Activated CD4-positive, alpha-beta T cell treated with anti-CD3 and anti-CD28 coated beads, Interleukin-2, amount 10 ng/mL, durations not matched to agents 7 days and 5 days (primary cell): ENCODE measurements at places on chromosomes 5 and 9.

DNA sequence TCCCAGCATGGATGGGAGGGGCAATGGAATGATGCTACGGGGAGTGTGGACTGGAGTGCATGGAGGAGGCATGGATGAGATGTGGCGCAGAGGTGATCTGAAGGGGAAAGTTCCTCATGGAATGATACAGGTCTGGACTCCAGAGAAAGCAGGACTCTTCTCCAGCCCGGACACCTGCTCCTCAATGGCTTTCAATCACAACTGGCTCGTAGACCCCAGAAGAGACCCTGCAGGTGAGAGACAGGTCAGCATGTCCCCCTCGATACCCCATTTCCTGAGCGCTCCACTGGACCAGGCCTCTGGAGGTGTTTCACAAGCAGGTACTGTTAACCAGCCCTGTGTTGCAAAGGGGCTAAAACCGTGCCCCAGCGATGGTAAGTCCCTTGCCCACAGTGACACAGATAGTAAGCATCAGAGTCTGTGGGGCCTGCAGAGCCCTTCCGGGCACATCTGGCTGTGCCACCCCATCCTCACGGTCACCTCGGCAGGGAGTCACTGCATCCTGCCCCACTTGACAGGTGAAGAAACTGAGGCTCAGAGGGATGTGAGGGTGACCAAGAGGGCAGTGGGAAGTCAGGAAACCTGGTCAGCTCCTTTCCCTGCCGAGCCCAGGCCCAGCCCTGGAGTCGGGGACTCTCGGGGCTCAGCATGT, 5.5 kb upstream of the DPM2 start:
- no peak for DNase-seq

GRCh38 chr5:1786621-1787471, 12.8 kb downstream of the MRPL36 start:
- DNase-seq = no peak

- no peak for DNase-seq
Observed at GRCh38 chr9:2385746-2386145, 235.8 kb upstream of the VLDLR start.

- DNase-seq = no peak
Observed at GRCh38 chr9:91782708-91783214, 167.3 kb downstream of the ROR2 start.

DNA sequence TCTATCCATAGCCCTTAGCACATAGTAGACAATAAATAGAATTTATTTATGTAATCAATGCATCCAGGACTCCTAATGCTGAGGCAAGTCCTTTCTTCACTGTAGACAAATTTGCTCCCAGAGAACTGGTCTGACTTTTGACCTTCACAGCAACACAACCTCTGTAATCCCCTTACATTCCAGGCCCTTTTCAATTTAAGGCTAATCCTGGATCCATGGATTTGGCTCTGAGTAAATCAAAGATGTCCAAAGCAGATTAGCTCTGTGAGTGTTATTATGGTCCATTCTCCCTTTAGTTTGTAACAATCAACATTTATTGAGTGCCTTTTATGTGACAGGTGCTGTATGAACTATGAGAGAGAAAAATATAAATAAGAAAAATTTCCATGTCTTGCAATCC, 27.4 kb upstream of the TMC1 start:
- DNase-seq = no peak

DNA sequence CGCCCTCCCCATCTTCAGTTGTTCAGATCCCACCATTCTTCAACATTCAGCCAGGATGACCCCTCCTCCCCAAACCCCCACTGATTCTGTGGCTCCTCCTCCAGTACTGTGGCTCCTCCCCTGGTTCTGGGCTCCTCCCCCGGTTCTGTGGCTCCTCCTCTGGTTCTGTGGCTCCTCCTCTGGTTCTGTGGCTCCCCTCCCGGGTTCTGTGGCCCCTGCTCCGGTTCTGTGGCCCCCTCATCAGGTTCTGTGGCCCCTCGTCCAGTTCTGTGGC, 32.8 kb downstream of the C5orf15 start:
- no peak for DNase-seq

DNA sequence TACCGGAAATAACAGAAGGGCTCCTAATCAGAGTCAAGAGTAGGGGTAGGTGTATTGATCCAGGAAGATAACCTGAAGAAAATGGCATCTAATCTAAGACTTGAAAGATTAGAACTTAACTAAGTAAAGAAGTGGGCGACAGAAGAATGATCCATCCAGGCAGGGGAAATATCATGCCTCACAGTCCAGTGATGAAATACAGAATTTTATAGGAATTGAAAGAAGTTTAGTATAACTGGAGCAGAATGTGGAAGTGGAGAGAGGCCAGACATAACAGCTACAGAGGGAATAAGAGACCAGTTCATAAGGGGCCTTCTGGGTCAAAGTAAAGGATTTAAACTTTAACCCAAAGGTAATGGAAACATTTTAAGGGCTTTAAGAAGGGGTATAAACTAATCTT, 42.2 kb downstream of the ERP44 start:
- DNase-seq = no peak
